ENCODE measurements at places on chromosomes 16 and 17. TPM values are rescaled to one million over a fixed set of nuclear protein-coding genes. Genes with fewer than 3 reads are reported as not detected.

Gene LPCAT2
- 9.7 TPM for total RNA-seq

Gene HOXB6
- 56.2 TPM for total RNA-seq

GRCh38 chr17:35607239-35607847 lies 20.2 kb downstream of the AP2B1 start:
- no peak for DNase-seq

DNA sequence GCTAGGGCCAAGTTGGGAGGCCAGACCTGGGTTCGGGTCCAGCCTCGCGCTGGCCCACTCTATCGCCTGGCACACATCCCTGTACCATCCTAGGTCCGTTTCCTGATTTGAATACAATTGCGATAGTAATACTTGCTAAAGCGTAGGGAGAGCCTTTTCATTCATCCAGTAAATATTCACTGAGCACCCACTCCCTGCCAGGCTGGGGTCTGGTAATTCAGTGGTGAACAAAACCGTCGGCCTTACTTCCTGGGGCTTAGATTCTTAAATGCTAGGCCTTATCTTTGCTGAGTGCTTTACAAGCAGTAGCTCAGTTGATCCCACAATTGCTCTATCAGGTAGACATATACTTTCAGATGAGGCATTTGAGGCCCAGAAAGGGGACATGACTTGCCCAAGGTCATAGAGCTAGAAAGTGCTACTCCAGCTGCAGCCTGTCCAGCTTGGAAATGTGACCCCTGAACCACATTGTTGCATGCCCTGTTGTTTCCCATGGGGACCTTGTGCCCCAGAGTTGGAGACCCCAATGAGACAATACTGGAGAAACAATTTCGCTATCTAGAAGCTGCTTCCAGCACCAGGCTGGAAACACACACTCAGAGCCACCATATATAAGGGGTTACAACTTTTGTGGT lies 691 bp downstream of the USB1 start:
- DNase-seq: no peak

DNA sequence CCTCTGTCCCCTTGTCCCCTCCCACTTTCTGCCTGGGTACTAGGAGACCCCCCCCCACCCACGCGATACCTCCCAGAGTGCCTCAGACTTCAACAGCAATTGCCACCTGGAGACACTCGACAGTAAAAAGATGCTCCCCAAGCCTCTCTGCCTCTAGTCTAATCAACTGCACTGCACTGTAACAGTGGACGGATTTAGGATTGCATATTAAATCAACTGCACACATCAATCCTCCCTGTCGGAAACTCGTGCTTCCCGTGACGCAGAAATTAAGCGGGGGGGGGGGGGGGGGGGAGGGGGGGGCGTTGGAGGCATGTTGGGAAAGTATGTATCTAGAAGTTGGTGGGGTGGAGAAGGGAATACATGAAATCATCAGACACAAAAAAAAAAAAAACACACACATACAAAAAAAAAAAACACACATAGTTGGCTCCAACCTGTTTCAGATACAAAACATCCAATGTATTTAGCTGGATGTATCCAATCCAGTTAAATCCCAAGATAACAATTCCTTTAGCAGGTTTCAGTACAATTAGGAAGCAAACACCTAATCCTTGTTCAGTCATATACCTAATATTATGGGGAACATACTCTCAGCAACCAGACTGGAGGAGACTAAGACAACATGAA lies 29.7 kb downstream of the FAM222B start:
- peak; percentile 38 for DNase-seq

Gene DNASE1L2
- total RNA-seq: 1.1 TPM

- peak; percentile 36 for DNase-seq
These were observed 327.6 kb downstream of the CDH13 start for GRCh38 chr16:82954224-82954929.

DNA sequence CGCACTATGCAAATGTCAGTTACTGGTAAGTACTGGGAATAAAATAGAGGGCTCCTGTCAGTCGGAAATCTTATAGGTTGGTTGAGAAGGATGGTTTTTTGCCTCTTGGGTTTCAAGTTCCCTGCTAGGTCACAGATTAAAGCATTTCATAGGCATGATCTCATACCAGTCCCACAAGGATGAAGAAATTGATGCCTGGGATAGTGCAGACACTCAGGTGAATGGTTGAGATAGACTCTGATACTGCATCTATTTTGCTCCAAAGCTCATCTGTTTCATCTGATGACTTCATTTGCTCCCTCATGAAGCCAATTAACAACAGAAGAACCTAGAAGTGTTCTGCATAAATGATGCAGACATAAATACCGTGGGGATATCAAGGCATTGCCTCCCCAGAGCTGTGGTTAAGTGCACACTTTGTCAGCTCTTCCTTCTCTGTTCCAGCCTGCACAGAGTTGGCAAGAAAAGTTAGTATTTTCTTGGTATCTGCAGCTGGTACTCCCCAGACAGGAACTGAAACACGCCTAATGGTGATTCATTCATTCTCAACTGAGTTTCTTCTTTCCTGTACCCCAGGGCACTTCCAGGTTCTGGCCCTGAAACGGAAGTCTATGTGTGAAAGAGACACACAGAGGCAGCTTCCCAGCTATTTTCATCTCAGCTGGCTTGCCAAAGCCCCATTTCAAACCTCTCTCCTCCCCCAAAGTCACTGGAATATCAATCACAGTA lies 418.3 kb upstream of the SALL1 start:
- DNase-seq: peak; percentile 53

Gene MYL4
- not detected for total RNA-seq

Gene SLC5A11
- not detected for total RNA-seq

GRCh38 chr17:12098568-12098967 lies 77.9 kb downstream of the MAP2K4 start:
- DNase-seq: no peak

- DNase-seq: peak; percentile 22
These were observed 17.3 kb upstream of the WFDC1 start for GRCh38 chr16:84277244-84277823.

GRCh38 chr16:85846461-85846860 lies 47.0 kb downstream of the COX4I1 start:
- DNase-seq: no peak

Gene EPN2
- total RNA-seq: 29.9 TPM

DNA sequence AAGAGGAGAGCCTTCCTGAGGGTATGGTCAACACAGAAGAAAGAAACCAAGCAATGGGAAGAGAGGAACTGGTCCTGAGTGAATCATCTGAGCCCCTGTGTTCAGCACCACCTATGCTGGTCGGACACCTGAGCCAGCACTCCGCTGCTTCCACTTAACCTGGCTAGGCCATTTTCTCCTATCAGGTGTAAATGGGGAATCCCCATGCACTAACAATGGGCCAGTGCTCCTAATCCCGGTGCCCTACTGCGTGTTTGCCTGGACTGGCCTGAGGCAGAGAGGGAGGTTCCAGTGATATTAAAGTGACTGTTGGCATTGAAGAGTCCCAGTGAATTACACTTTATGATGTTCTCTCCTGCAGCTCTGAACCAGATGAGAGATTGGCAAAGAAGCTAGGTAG lies 34.4 kb upstream of the XYLT2 start:
- no peak for DNase-seq

DNA sequence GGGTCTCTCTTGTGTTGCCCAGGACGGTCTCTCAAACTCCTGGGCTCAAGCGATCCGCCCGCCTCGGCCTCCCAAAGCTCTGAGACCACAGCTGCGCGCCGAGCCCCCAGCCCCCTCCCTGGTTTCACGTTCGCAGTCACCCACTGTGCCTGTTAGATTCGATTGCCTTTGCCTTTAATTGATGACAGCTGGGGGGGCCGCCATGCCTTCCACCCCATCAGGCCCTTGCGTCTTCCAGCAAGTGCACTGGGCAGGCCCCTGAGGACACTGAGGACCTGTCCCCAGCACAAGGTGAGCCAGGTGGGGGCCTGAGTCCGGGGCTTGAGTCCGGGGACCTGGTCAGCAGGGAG lies 3.3 kb downstream of the IGFALS start:
- DNase-seq: no peak

- no peak for DNase-seq
These were observed 516 bp downstream of the CPNE2 start for GRCh38 chr16:57092786-57093411.

DNA sequence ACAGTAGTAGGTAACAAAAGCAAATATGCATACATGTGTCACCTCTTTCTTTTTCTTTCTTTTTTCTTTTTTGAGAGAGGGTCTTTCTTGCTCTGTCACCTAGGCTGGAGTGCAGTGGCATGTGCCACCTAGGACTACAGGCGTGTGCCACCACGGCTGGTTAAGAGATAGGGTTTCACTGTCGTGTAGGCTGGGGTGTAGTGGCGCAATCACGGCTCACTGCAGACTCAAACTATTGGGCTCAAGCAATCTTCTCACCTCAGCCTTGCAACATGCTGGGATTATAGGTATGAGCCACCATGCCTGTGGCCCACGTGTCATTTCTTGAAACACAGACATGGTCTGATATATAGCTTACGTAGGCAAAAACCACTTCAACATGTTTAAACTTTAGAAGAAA lies 397.7 kb upstream of the PMFBP1 start:
- no peak for DNase-seq

DNA sequence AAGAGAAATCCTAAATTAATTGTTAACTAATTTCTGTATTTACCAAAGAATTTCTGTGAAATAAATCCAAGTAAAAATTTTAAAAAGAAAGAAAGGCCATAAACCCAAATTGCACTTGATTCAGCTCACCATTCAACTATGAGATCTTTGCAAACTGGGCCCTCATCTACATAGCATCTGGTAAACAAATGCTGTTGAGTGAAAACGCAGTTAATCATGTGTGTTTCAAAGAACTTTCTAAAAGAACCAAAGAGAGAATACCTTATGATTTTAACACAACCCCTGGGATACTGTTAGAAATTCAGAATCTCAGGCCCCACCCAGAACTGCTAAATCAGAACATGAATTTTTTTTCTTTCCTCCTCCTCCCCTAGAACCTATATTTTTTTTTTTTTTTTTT lies 16.6 kb downstream of the CRLF3 start:
- DNase-seq: no peak

DNA sequence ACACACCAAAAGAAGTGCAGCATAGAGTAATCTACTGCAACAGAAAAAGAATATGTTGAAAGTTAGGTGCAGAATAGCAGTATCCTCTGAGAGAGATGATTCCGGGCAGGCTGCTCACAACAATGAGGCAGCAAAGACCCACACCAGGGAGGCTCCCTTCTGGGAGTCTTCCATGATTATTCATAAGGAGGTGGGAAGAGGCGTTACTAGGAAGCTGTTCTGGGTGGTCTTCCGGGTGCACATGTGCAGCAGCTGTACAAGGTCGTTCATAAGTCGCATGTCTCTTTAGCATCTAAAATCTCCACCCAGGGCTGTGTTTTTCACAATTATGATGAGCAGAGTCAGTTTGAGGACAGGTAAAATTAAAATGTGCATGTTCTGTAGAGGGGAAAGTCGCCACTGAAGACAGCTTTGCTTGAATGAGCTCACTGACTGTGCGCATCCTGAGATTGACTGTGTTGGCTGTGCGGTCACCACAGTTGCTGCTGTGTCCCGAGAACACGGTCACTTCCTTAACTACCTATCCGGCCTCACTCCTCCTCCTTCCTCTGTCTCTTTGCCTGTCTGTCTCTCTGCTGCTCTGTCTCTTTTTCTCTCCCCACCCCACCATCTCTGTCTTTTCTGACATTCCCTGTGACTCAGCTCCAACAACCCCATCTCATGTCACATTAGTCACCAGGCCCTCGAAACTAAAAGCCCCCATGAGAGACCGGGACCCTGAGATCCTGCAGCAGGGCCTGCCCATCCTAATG lies 125.5 kb upstream of the HSBP1 start:
- DNase-seq: peak; percentile 46

Gene TBX21
- total RNA-seq: not detected

DNA sequence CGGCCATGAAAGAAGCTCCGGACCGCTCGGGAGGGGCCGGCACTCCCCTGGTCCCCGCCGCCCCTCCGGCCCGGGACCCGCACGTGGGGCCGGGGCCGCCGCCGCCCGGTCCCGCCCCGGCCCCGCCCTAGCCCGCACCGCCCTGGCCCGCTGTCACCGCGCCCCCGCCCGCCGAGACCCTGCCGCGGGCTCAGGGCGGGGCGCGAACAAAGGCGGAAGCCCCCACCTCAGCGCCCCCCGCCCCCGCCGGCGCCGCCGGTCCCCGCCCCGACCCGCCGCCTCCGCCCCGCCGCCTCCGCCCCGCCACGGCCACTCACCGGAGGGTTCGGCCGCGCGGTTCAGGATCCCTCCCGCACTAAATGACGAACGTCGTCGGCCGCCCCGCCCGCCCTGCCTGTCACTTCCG lies at the start of gene ARHGDIA:
Gene ARHGDIA, minus strand, starts transcription at position 357 of the 406 bp plus-strand sequence. CDS start 1,407 bp downstream, outside the sequence.
- DNase-seq: no peak

- no peak for DNase-seq
These were observed 32.4 kb downstream of the SCNN1B start for GRCh38 chr16:23334457-23334853.

- no peak for DNase-seq
These were observed 35.4 kb upstream of the ARL4D start for GRCh38 chr17:43363181-43363925.

GRCh38 chr16:86045591-86045971 lies 146.6 kb downstream of the IRF8 start:
- DNase-seq: no peak

- peak; percentile 44 for DNase-seq
These were observed 45.0 kb upstream of the USP7 start for GRCh38 chr16:9008601-9009260.

- DNase-seq: no peak
These were observed 310.1 kb downstream of the C16orf95 start for GRCh38 chr16:87006789-87007745.

- no peak for DNase-seq
These were observed 154.1 kb downstream of the STX8 start for GRCh38 chr17:9421525-9421924.

DNA sequence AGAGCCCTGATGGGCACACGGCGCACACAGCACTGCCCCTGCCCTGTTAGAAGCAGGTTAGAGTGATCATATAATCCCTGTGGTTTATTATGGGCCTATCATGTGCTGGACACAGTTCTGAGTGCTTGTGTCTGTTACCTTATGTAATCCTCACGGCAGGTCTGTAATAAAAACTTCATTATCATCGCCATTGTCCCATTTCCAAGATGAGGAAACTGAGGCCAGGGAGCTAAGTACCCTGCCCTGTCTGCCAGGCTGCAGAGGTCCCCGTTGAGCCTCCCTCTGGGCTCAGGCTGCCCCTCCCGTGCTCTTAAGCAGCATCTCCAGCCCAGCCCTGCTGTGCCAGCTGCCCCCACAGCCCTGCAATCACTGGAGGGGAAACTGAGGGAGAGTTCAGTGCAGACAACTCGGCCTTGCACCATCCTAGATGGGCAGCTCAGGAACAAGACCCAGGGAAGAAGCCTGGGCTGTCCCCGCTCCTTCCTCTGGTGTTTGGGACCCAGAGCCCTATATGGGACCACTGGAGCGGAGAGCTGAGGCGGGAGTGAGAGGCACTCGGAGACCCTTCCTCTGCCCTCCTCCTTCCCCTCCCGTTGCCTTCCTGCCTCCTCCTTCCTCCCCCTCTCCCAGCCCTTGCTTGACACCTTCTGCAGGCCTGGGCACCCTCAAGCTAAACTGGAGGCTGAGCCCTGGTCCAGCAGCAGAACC lies 42.0 kb downstream of the WNT3 start:
- no peak for DNase-seq

DNA sequence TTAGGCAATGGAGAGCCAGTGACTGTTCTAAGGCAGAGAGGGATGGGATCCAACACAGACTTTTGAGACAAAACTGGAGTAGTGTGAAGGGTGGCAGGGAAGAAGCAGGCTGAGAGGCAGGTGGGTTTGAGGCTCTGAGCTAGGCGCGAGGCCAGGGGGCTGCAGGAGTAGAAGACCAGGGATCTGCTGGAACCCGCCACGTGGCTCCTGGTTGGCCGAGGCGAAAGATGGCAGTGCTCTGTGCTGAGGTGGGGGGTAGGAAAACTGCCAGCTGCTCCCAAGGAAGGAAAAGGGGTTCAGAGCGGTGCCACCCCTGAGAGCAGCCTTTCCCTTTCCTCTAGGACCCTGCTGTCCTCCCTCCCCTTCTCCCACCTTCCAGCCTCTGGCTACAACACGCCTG lies 5.6 kb downstream of the CD300LG start:
- DNase-seq: no peak

Gene TMIGD1
- not detected for total RNA-seq

Gene USP10
- total RNA-seq: 39.6 TPM
